ENCODE measurements at places on chromosomes 13 and 19.

DNA sequence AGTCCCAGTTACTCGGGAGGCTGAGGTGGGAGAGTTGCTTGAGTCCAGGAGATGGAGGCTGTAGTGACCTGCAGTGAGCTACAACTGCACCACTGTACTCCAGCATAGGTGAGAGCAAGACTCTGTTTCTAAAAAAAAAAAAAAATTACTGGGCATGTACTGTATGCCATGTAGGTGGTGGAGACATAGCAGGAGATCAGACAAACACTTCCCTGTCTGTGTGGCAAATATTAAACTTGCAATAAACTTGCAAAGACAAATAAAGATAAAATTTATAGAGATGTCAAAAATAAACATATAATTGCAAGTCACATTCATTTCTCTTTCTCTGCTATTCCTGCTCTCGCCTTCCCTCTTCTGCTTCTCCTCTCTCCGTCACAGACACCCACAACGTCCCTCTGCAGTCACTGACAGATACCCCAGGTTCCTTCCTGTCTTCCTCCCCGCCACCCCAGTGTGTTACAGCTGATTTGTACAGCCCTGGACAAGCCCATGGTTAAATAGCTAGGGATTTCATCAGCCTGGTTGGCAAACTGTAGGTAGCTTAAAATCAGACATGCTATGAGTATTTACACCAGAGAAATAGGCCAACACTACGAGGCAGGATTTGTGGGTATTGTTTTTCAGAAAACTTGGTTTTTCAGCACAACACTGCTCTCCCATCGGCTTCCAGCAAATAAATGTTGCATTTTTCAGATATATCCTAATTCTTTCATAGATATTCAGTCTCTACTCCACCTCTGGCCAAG lies 1.3 kb upstream of the CD177 start:
- ATAC-seq, result no peak

GRCh38 chr19:32498648-32499200 lies 82.3 kb upstream of the PDCD5 start:
- ATAC-seq, result no peak

DNA sequence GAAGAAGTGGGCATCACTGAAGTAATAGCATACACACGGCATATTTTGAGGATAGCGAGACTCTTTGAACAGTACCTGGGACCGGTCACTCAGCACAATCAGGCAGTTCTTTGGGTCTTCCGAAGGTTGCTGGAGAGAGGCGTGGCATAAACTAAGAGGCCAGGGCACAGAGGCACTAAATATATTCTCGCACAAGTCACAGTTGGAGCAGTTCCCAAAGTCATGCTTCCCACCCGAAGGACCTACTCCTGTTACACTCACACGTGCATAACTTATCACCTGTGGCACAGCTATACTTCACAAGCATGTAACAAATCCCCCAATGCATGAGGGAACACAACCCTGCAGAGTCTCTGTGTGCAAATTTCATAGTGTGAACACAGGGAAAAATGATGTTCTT lies 10.2 kb downstream of the WDR87 start:
- no peak for ATAC-seq

- ATAC-seq, result no peak
Observed at GRCh38 chr19:36672368-36672767, 5.7 kb upstream of the ZNF461 start.

DNA sequence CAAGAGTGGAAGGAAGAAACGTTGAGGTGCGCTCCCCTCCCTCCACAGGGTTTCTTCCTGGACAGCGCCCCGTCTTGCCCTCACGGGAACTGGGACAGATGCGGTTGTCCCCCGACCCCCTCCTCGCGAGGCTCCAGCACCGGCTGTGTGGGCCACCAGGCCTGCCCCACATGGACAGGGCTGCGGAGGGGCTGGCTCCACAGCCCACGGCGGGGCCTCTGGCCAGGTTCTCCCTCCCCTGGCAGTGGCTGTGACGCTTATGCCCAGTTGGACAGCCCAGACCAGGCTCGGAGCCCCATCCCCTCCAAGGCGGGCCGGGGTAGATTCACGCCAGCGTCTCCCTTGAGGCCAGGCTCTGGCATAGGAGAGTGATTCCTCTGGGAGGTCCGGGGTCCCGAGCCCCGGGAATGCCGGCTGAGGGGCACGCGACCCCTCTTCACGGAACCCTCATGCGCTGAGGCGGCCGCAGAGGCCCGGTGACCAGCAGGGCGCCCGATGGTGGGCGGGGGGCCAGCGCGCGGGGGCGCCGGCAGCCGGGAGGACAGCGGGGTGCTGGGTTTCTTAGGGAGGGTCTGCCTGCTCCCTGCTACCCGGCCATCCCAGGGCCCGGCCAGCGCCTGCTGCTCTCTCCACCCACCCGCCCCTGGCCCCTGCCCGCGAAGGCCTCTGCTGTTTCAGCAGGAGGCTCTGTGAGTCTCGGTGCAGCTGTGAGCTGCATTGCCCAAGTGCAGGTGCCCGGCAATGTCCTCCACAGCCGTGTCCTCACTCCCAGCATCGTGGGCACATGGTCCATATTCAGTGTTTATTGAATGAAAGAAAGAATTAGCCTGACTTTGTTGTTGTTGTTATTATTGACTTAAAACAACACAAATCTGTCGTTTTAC lies 20.3 kb upstream of the GAS6 start:
- ATAC-seq, result no peak

DNA sequence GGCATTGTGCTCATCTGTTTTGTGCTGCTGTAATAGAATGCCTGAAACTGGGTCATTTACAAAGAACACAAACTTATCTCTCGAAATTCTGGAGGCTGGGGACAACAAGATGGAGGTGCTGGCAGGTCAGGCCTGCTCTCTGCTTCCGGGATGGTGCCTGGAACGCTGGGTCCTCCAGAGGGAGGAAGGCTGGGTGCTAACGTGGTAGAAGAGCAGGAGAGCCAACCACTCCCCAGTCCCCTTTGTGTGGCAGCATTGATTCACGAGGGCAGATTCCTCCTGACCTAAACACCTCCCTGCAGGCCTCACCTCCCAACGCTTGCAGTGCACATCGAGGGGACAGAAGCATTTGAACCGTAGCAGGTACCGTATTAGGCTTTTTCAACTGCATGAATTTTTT lies 34.1 kb upstream of the TFDP1 start:
- ATAC-seq, result no peak

- no peak for ATAC-seq
Observed at GRCh38 chr13:31394506-31394905, 194.7 kb downstream of the B3GLCT start.

DNA sequence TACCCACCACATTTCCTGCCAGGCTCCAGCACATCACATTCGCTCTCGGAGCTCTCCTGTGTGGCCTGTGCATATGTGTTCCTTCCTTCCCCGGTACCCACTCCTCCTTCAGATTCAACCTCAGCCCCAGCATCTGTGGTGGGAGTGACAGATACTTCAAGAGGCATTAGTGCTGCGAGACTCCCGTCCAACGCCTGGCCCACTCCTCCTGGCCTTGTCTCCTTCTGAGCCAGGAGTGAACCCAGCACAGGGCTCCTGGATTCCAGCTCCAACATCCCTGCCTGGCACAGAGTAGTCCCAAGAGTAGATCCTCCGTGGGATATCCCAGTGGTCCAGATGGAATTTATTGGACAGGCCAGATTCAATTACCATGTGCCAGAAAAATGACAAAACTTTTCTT lies 55.9 kb downstream of the SACS start:
- ATAC-seq, result no peak

DNA sequence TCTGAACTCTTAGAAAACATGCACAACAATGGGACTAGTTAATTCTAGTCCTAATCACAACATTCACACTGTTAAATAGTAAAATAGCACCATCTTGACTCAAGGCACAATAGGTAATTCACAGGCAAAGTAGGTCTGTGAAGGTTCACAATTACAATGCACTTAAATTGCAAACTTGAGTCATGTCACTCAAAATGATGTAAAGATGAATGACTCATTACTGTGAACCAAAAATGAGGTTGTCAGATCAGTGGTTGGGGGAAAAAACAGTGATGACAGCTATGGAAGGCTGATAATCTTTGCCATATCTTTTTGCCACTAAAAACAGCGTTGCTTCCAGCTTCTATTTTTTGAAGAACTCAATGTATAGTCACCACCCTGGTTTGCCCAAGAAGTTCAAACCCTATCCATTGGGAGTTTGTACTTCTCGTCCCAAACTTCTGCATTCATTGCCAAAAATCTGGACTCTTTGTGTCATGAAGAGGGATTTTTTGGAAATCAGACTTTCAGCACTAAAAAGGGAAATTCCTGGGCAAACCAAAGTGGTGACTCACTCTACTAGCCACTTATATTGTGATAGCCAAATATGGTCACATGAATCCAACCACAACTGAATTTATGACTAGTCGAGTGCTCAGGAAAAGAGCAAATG lies 200.9 kb upstream of the TMTC4 start:
- ATAC-seq, result no peak

GRCh38 chr13:107367258-107367657 lies 799.3 kb upstream of the ARGLU1 start:
- ATAC-seq, result no peak

DNA sequence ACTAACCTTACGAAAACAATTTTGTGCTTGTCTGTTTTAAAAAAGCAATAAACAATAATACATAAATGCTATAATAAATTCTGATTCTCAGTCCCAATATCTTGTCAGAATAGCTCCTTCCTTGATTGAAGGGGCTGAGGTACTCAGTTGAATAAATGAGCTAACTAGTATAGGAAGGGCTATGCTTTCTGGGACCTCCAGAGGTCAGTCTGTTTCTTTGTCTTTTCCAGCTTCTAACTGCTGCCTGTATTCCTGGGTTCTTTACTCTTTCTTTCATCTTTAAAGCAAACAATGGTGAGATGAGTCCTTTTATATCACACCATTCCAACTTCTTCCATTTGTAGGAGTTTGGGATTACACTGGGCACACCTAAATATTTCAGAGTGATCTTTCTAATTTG lies 1297.0 kb upstream of the ATXN8OS start:
- ATAC-seq, result no peak

- no peak for ATAC-seq
Observed at GRCh38 chr13:30091691-30092090, 215.7 kb downstream of the KATNAL1 start.

DNA sequence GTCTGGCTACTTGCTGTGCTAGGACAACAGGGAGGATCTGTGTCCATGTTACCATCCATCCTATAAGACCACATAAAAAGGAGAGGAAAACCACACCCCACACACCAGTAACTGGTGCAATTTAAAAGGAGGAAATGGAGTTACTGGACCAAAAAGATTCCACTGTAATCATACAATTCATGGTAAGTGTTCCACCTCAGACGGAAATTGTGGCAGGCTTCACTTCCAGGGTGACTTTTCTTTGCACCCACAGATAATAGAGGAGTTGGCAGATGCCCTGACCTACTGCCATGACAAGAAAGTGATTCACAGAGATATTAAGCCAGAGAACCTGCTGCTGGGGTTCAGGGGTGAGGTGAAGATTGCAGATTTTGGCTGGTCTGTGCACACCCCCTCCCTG lies 2.4 kb downstream of the AURKC start:
- no peak for ATAC-seq

DNA sequence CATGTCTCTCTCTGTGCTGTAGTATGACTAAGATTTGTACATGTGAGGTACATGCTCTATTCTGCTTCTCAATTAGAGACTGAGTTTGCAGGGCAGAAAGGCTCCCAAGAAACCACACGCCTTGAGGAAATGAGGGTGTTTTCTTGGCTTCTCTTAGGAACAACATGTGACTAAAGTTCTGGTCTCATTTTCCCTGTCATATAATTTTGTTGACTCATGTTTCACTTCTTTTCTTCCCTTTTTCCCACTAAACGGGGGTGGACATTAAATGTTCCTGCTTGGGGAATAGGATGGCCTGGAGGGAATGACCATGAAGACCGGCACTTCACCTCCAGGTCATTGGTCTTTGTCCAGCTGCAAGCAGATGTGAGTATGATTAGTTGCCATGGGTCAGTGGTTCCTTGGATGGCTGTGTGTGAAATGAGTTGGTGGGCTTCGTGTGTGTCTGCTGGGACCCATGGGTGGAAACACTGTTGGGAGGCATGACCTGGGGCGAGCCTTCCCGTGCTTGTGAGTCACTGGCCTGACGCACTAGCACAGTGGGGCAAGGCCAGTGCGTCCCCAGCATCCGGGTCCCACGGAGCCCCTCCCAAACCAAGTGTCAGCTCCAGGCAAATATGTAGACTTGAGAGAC lies 56.6 kb downstream of the COL4A1 start:
- peak; percentile 75 for ATAC-seq

DNA sequence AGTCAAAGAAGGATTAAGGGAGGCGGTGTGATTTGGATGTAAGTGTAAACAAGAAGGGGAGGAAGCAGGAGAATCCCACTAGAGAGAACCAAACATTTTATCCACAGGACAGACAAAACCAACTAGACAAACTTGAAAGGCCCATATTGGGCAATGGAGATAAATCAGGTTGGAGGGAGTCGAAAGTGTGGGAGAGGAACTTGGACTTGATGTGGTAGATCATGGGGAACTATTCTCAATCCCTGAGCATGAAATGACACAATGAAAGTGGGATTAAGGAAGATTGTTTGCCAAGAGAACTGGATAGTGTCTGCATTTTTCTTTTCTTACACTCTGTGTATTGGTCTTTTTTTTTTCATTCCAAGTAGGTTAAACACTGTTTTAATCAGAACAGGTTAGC lies 17.9 kb downstream of the GPR183 start:
- ATAC-seq, result no peak

DNA sequence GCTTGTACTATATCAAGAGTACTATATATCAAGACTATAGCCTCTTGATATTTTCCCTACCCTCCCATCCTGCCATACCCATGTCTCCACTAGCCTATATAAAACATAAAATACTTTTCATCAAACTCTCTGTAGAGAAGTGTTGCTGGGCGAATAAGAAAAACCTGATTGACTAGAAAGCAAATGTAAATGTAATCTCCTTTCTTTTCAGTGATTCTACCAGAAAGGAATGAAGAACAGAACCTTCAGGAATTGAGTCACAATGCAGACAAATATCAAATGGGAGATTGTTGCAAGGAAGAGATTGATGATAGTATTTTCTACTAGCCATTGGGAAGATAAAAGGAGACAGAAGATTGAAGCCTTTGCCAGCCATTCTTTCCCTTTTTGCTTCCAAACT lies 89.2 kb downstream of the KCNRG start:
- no peak for ATAC-seq
